ENCODE measurements at places on chromosomes 7 and 10. TPM values are rescaled to one million over a fixed set of nuclear protein-coding genes. Genes with fewer than 3 reads are reported as not detected.

DNA sequence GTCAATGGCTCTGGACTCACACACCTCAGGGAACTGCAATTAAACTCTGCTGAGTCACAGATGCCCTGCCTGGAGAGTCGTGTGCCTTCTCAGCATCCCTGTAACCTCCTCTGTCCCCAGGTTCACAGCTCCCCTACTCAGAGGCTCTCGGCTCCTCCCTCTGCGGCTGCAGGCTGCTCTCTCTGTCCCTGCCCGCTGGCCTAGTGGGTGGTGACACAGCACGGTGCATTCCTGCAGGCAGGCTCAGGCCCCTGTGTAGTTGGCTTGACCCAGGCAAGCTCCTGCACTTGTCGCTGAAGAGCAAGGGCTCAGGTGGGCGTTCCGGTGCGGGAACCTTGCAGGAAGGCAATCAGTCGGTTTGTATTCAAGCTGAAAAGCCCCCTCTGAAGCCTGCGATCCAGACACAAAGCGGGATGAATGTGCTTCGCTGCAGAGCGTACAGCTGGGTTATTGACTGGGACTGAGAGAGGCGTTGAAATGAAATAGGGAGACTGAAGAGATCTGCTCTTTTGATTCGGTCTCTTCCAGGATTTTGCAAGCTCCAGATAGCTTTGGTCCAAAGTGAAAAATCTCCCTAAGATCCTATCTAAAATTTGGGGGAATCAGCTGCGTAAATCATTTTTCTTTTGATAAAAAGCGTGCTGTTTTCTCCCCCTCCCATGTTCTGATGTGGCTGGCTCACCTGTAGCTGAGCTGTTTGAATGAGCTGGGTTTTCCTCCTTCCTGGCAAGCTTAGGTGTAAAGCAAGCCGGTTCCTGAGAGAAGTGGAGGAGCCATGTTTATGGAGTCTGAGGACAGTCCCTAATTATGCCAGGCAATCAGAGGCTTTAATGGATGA lies 208.7 kb upstream of the PHYHIPL start:
- no peaks in the 10 kb centered on the region for H3K27me3 ChIP-seq
- no peak overlapping the region for H3K27ac ChIP-seq

- no peaks in the 10 kb centered on the region for H3K4me1 ChIP-seq
- no peak overlapping the region for H3K27ac ChIP-seq
- no peak for DNase-seq
- H3K36me3 ChIP-seq: no peaks in the 10 kb centered on the region
Observed at GRCh38 chr10:78875932-78876331, 192.8 kb upstream of the ZMIZ1 start.

GRCh38 chr10:62733654-62734293 lies 70.7 kb upstream of the ADO start:
- no peak overlapping the region for H3K4me3 ChIP-seq
- no peaks in the 10 kb centered on the region for H3K4me1 ChIP-seq
- DNase-seq: no peak
- H3K27ac ChIP-seq: no peak overlapping the region
- no peaks in the 10 kb centered on the region for H3K36me3 ChIP-seq

DNA sequence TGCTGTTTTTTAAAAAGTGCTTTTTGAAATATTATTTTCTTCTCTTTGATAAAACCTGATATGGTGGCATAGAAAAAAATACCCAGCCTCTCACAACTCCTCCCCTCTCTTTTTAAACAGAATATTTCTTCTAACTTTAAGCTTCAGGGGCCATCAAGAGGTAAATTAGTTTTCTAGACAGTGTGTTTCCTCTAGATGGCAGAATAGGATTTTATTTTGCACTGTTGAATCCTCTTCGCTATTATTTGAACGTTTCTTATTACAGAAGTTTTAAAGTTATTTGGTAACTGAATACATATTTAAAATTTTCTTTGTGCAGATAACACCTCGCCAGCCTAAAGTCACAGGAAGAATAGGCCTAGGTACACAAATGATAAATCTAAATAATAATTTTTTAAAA lies 30.3 kb downstream of the ARL5B start:
- H3K27ac ChIP-seq: no peak overlapping the region
- no peaks in the 10 kb centered on the region for H3K27me3 ChIP-seq
- no peaks in the 10 kb centered on the region for H3K4me1 ChIP-seq
- no peaks in the 10 kb centered on the region for H3K36me3 ChIP-seq
- H3K4me3 ChIP-seq: no peak overlapping the region

DNA sequence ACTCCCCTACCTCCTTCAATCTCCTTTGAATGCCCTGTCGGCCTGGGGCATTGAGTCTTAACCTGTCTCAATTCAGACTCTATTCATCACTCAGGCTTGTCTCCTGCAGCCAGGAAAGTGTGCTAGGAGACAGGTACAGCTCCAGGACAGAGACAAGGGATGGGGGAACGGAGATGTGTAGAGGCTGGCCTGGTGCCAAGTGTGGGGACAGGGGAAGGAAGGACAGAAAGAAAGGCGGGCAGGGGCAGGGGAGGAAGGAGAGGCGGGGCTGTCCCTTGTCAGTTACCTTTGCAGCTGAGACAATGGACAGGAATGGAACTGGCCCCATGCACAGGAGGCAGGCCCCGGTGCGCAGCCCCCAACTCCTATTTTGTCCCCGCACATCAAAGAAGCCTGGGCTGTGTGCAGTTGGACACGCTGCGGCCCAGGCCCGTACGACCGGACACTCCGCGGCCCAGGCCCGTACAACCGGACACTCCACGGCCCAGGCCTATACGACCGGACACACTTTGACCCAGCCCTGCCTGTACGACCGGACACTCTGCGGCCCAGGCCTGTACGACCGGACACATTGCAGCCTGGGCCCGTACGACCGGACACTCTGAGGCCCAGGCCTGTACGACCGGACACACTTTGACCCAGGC lies 36.9 kb downstream of the CHST15 start:
- peaks cover 7% of the 10 kb centered on the region for H3K4me1 ChIP-seq
- H3K27me3 ChIP-seq: no peaks in the 10 kb centered on the region
- no peak overlapping the region for H3K4me3 ChIP-seq
- H3K36me3 ChIP-seq: no peaks in the 10 kb centered on the region
- H3K27ac ChIP-seq: no peak overlapping the region

DNA sequence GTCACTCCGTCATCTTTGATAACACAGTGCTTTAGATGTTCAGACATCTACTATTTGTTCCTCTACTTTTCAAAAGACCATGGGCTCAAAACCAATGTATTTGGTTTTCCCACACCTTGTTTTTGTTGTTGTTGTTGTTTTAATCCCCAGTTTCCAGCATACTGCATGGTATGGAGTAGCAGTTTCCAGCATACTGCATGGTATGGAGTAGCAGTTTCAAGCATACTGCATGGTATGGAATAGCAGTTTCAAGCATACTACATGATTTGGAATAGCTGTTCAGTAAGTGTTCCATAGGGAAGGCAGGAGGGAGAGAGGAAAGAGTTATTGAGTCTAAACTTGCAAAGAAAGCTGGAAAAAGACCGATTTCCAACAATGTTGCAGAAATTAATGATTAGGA lies 314.3 kb upstream of the PRKCQ start:
- no peaks in the 10 kb centered on the region for H3K27me3 ChIP-seq
- no peak overlapping the region for H3K4me3 ChIP-seq
- no peak for DNase-seq
- H3K27ac ChIP-seq: no peak overlapping the region
- H3K4me1 ChIP-seq: no peaks in the 10 kb centered on the region

DNA sequence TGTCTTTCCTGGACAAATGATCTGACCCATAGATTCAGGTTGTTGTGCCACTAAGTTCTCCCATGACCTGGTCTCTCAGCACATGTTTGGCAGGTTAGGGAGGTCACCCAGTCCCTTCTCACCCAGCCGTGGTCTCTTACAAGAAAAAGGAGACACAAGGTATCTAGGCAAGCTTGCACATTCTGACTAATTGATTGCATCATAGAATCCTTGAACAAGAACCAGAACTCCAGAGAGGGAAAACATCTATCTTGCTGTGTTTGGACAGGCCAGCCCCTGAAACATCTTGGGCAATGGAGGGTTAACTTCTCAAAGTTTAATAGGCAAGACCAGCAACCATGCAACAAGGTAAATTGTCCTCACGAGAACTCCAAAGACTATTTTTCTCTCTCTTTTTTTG lies 8.5 kb upstream of the HK1 start:
- H3K4me3 ChIP-seq: no peak overlapping the region
- no peak overlapping the region for H3K27ac ChIP-seq
- H3K4me1 ChIP-seq: no peaks in the 10 kb centered on the region

DNA sequence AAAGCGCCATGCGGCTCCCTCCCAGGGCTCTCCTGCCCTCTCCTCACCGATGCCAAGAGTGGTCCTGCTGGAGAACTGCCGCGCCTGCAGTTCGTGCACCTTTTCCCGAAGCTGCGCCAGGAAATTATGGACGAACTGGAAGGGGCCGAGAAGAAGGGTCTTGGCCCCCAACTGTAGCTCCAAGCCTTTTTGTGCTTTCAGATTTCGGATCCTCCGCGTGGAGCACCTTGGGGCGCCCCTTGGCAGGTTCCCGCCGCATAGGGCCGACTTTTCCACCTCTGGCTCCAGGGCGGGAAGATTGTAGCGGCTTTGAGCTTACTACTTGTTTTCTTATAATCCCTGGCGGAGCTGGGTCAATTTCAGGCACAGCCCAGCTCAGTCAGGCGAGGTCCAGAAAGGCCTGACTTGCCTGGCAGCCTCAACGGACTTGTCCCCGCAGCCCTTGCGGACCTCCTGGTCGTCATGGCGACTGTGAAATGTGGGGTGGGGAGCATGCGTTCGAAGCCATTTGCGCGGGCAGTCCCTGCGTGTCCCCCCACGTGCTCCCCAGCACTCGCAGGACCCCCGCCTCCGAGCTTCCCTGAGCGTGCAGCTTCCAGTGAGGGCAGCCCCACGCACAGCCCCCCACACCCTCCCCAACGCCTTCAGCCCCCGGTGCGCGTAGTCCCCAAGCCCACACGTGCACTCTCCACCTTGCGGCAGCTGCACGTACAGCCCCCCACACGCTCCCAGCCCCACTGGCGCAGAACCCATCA lies 129.9 kb downstream of the KBTBD2 start:
- H3K4me1 ChIP-seq: no peaks in the 10 kb centered on the region
- no peaks in the 10 kb centered on the region for H3K36me3 ChIP-seq
- H3K4me3 ChIP-seq: no peak overlapping the region

GRCh38 chr7:137032436-137032835 lies 164.0 kb downstream of the CHRM2 start:
- DNase-seq: no peak
- H3K27me3 ChIP-seq: no peaks in the 10 kb centered on the region
- H3K27ac ChIP-seq: no peak overlapping the region
- H3K4me3 ChIP-seq: no peak overlapping the region

DNA sequence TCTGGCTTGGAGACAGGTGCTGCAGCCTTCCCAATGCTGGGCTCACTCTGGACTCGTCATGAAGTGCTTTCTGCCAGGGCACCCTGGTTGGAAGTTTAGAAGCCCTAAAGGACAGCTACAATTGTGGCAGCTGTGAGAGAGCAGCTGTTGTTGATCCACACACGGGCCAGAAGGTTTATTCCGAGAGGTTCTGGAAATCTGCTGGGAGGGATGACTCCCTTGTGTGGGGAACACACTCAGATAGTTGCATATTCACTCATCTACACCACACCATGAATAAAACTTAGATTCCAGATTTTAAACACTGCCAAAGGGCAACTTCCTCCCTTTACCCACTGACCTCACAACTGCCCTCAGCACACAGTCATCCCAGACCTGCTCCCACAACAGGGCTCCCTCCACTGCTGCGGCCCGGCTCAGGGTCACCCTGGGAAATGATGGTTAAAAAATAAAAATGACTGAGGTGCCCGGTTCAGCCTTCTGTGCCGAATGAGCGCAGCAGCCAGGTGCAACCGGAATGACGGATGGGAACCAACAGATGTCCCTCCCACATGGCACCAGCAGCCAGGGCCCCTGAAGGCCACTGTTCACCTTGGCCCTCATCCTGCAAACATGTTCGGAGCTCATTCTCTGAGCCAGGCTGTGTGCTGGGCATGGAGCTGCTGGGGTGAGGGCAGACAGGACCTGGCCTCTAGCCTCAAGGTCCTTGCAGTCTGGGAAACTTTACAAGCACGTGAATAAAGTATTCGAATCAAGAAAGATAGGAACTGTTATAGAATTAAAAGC lies 40.2 kb downstream of the ASB13 start:
- no peaks in the 10 kb centered on the region for H3K27me3 ChIP-seq
- H3K4me3 ChIP-seq: no peak overlapping the region

DNA sequence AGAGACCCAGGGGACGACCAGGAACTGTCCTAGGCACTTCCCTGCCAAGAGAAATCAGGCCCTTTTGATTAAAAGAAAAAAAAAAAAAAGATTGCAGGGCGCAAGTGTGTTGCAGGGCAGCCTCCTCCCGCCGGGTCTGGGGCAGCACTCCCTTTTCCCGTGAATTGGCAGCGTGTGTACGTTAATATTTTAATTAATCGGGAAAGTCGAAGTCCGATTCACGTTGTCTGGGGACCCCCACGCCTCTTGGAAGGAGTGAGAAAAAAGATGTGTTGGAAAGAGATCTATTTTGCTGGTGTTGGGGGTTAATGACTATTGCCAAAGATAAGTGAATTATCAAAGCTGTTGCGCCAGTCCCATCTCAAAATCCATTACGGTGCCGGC lies 1.3 kb upstream of the EBF3 start:
- no peaks in the 10 kb centered on the region for H3K36me3 ChIP-seq
- no peak for DNase-seq
- no peaks in the 10 kb centered on the region for H3K4me1 ChIP-seq
- peaks cover 6% of the 10 kb centered on the region for H3K27me3 ChIP-seq
- H3K4me3 ChIP-seq: peak overlapping the region; percentile 83
- peak overlapping the region; percentile 75 for H3K27ac ChIP-seq

DNA sequence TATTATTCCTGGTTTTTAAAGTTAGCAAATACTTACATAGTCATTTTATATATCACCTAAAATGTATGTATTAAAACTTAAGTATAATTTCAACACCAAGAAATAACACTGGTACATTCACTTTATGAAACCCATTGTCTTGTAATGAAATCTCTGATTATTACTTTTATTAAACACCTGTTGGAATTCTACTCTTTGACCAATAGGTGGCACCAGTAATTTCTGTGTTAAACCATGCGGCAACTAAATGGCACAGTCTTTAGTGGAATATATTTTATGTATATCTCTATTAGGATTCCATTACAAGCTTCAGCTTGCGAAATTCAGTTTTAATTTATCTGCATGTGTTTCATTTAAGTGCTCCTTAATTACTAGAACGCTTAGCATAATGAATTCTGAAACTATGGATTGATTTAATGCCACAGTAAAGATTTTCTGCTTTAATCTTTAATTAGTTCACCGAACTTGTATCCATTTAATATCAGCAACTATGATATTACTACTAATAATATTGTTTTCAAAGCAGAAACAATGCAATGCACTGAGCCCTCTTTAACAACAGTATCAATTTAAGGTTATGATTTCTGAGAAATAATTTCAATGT lies 181.3 kb downstream of the MAGI2 start:
- H3K36me3 ChIP-seq: no peaks in the 10 kb centered on the region
- H3K4me1 ChIP-seq: no peaks in the 10 kb centered on the region
- H3K4me3 ChIP-seq: no peak overlapping the region
- no peak for DNase-seq

- H3K4me1 ChIP-seq: no peaks in the 10 kb centered on the region
- no peaks in the 10 kb centered on the region for H3K27me3 ChIP-seq
- H3K27ac ChIP-seq: no peak overlapping the region
- H3K36me3 ChIP-seq: no peaks in the 10 kb centered on the region
- DNase-seq: peak; percentile 2
Observed at GRCh38 chr7:582931-583330, 63.3 kb upstream of the PDGFA start.

GRCh38 chr7:55546814-55547213 lies 25.5 kb downstream of the VOPP1 start:
- H3K27ac ChIP-seq: peak overlapping the region; percentile 89
- peaks cover 70% of the 10 kb centered on the region for H3K4me1 ChIP-seq
- no peaks in the 10 kb centered on the region for H3K36me3 ChIP-seq

JAZF1 gene
- total RNA-seq: 10.3 TPM

CYP3A7 gene
- not detected for total RNA-seq

CRHR2 gene
- 1.3 TPM for total RNA-seq

Measured in psoas muscle (tissue), 8 donors.